ENCODE measurements at places on chromosomes 7 and 10.

DNA sequence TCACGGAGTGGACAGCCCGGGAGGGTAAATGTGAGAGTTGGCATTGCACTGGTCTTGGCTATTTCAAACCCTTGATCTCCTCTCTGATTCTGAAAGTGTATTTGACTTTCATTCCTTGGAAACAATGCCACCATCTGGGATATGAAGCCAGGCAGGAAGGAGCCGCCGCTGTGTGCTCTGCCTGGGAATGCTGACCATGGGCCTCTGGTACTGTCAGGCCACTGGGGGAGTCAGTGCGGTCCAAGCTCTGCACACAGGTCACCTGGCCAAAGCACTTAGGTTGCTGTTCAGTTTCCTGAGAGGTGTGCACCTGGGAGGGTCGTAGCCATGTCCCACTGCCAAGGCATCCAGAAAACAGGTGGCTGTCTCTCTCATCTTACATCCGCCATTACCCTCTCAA, 68.5 kb upstream of the SHH start:
- H3K27me3 ChIP-seq, result no peaks in the 10 kb centered on the region
- no peak for DNase-seq
- H3K4me3 ChIP-seq, result no peak overlapping the region
- H3K4me1 ChIP-seq, result peaks cover 11% of the 10 kb centered on the region

DNA sequence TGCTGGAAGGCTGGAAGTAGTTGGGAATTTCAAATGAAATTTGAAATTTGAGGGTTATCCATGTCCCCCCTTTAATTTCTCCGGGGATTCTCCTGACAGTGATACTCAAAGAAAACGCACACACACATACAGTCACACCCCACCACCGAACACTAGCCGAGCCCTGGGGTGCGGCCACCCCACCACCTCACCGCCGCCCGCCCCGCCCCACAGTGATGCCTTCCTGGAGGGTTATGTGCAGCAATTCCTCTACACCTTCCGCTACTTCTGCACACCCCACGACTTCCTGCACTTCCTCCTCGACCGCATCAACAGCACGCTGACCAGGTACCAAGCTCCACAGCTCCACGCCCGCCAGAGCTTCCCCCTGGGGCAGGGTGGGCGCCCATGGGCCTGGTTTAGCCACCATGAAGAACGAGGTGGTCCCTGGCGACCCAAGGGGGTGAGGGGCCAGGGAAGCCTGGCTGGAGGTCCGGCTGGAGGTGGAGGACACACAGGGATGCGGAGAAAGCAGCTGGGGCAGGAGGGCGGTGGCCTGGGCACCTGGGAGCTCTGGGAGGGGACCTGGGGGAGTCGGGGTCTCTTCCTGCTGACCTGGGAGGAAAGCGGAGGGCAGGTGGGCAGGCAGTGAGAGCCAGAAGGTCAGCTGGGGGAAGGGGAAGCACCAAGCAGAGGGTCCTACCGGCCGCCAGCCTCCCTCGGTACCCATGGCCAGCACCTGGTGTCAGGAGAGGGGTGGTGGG, 19.4 kb upstream of the UTF1 start:
- no peak for DNase-seq
- no peak overlapping the region for H3K27ac ChIP-seq
- H3K4me3 ChIP-seq, result no peak overlapping the region
- H3K4me1 ChIP-seq, result peaks cover 3% of the 10 kb centered on the region
- no peaks in the 10 kb centered on the region for H3K36me3 ChIP-seq
- H3K27me3 ChIP-seq, result peaks cover 12% of the 10 kb centered on the region

GRCh38 chr7:30750683-30751650, 968 bp upstream of the INMT start:
- H3K4me1 ChIP-seq, result peaks cover 20% of the 10 kb centered on the region
- peak; percentile 96 for DNase-seq
- H3K4me3 ChIP-seq, result peak overlapping the region; percentile 75
- no peaks in the 10 kb centered on the region for H3K36me3 ChIP-seq
- no peaks in the 10 kb centered on the region for H3K27me3 ChIP-seq

DNA sequence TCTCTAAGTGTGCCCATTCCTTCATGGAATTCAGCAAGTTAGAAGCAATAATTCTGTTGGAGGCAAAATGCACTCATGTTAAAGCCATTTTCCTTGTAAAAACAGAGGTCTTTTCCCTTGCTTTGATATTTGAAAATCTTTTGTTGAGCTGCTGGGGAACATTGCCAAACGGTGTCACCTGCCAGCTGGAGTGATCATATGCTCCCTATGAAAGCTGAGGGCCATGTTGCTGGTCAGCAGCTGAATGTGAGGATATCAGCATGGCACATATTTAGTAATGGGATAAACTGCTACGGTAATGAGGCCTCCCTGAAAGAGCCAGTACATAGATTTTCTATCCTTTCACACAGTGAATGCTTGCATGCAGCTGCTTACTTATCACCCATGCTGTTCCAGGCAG, 224.3 kb downstream of the THSD7A start:
- no peaks in the 10 kb centered on the region for H3K36me3 ChIP-seq
- no peaks in the 10 kb centered on the region for H3K27me3 ChIP-seq
- no peaks in the 10 kb centered on the region for H3K4me1 ChIP-seq
- no peak for DNase-seq
- H3K4me3 ChIP-seq, result no peak overlapping the region

GRCh38 chr10:96651998-96652431, 65.2 kb upstream of the TM9SF3 start:
- no peaks in the 10 kb centered on the region for H3K36me3 ChIP-seq
- H3K27me3 ChIP-seq, result peaks cover 33% of the 10 kb centered on the region
- no peaks in the 10 kb centered on the region for H3K4me1 ChIP-seq
- H3K4me3 ChIP-seq, result no peak overlapping the region

DNA sequence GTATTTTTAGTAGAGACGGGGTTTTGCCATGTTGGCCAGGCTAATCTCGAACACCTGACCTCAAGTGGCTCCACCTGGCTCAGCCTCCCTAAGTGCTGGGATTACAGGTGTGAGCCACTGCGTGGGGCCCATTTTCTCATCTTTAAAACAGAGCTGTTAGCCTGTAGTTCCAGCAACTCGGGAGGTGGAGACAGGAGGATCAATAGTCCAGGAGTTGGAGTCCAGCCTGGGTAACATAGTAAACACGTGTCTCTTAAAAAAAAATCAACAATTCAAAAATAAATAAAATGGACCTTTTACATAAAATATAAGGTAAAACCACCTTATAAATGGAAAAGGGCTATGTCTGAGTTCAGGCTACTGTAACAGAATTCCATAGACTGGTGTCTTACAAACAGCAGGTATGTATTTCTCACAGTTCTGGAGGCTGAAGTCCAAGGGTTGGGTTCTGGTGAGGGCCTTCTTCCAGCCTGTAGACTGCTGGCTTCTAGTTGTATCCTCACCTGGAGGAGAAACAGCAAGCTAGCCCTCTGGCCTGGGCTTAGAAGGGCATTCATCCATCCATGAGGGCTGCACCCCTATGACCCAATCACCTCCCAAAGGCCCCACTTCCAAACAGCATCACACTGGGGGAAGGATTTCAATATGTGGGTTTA, 7.0 kb upstream of the PVRIG start:
- H3K4me3 ChIP-seq, result no peak overlapping the region
- DNase-seq, result no peak
- H3K4me1 ChIP-seq, result no peaks in the 10 kb centered on the region

- H3K27me3 ChIP-seq, result no peaks in the 10 kb centered on the region
- DNase-seq, result no peak
- H3K36me3 ChIP-seq, result no peaks in the 10 kb centered on the region
These were observed 402.9 kb upstream of the GALNT17 start for GRCh38 chr7:70728872-70729552.

Data from mesenchymal stem cell (in vitro differentiated cells and primary cell).